ENCODE measurements at places on chromosomes 5 and 9.
A peak's percentile ranks its signal among the peaks of the same experiment; 100 is the strongest.

DNA sequence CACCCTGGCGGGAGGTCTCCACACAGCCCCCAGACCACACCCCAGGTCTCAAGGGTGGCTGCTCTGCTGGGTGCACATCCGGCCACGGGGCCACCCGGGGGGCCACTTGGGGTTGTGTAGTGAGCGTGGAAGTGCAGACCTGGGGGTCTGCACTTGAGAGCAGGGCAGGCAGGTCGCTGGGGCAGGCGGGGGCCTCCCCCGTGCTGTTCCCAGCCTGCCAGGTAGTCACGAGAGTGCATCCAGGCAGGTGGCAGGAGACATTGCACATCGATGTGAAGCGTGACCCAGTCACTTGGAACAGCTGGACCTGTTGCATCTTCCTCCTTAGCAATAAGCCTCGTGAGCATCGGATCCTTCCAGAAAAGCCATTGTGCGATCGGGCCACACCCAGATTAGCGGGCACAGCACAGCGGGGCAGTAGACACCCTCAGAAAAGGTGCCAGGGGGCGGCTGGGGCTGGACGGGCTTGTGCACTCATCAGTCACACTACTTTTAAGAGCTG, 4.8 kb upstream of the ENTPD8 start:
- DNase-seq: no peak

GRCh38 chr5:74303578-74303977, 336.9 kb downstream of the ENC1 start:
- DNase-seq: peak; percentile 12

DNA sequence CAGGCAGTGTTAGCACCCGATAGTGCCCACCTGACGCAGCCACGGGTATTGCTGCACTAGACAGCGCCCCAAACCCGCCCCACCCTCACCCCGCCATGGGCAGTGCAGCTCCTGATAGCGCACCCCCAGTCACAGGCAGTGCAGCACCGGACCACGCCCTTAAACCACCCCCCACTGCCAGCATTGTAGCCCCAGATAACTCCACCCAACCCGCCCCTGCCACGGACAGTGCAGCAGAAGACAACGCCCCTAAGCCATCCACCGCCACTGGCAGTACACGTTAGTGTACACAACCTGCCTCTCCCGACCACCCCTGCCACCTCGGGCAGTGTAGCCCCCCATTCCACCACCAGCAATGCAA, 825 bp upstream of the PCAT7 start:
- DNase-seq: no peak

- peak; percentile 74 for DNase-seq
Measured at GRCh38 chr5:138903130-138903775, 28.1 kb upstream of the LRRTM2 start.

DNA sequence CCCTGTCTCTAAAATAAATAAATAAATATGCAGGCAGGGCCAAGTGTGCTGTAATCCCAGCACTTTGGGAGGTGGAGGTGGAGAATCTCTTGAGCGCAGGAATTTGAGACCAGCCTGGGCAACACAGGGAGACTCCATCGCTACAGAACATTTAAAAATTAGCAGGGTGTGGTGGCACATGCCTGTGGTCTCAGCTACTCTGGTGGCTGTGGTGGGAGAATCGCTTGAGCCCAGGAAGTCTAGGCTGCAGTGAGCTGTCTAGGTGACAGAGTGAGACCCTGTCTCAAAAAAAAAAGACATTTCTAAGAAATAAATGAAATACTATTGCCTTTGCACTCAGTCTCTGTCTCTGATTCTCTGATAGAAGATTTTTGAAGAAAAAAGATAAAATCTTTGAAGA, 1.2 kb upstream of the PCDHGA10 start:
- DNase-seq: no peak

- DNase-seq: no peak
Measured at GRCh38 chr5:56908942-56909293, 478 bp upstream of the SETD9 start.

- no peak for DNase-seq
Measured at GRCh38 chr5:131997727-131998117, 13.7 kb downstream of the ACSL6 start.

All from fibroblast of skin of right biceps (primary cell).